ENCODE measurements at places on chromosomes 4 and X. TPM values are rescaled to one million over a fixed set of nuclear protein-coding genes. Genes with fewer than 3 reads are reported as not detected.

GRCh38 chr4:2755821-2756690 lies at the start of gene TNIP2:
TSS of gene TNIP2 (minus strand) at chr4:2756336. CDS start at chr4:2756289, 47 bp downstream.
- peak; percentile 92 for DNase-seq

- DNase-seq = no peak
These were observed 253.6 kb downstream of the CBLL2 start for GRCh38 chrX:22526339-22526738.

- DNase-seq = no peak
These were observed 8.9 kb upstream of the GSX2 start for GRCh38 chr4:54090804-54091623.

DNA sequence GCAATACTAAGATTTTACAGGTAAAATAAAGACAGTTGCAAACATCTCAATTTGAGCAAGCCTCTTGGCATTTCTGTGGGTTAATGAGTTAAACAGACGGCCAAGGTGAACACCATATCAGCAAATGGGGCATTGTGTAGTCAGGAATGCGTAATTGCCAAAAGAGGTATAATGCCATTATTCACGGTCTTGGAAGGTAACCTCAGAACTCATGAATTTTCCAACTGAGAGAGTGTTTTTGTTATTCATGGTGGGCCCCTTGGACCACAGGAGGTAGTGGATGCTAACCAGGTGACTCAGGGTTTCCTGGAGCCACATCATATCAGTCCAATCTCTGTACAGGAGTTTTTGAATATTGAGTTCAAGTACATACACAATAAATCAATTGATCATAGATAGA lies 368.0 kb upstream of the TECRL start:
- DNase-seq = no peak

DNA sequence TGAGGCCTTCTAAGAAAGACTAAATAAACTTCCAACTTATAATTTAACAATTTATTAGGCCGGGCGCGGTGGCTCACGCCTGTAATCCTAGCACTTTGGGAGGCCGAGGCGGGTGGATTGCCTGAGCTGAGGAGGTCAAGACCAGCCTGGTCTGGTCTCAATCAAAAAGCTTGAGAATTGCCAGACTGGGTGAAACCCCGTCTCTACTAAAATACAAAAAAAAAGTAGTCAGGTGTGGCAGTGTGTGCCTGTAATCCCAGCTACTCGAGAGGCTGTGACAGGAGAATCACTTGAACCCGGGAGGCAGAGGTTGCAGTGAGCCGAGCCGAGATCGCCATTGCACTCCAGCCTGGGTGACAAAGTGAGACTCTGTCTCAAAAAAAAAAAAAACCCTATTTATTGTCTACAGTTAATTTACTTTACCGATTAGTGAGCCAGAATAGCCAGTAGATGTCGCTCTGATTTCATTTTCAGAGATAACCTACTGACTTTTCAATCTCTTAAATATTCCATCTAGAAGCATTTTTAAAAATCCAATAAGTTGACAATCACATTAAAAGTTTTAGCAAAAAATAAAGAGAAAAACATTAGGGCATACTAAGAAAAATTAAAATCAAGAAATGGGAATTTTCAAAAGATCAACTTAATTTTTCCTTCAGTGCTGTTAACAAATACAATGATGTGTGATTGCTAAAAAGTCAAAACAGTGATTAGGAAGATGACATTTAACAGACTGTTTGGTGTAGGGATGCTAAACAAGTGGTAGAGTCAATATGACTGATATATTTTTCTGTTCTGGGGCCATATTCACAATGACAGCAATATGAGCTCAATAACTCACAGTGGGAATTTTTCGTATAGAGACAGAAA lies 4.3 kb upstream of the SHROOM3 start:
- DNase-seq = no peak

DNA sequence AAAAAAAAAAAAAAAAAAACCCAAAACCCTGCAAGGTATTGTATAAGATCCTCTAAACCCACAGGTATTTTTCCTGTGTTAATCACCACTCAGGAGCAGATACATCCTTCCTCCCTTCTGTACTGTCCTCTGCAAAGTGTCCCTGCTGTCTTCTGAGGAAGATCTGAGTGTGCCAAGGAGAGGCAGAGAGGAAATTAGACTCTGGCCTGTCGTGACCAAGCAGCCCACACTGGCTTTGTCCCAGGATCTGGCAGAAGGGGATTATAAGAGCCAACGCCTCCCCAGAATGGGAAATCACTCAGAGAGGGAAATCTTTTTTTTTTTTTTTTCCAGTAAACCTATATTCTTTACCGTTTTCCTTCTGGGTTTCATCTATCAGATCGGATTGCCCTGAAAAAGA lies 39.6 kb downstream of the PTCHD1 start:
- DNase-seq = no peak

GRCh38 chr4:189533603-189534002 lies 407.1 kb upstream of the FRG1 start:
- no peak for DNase-seq

DNA sequence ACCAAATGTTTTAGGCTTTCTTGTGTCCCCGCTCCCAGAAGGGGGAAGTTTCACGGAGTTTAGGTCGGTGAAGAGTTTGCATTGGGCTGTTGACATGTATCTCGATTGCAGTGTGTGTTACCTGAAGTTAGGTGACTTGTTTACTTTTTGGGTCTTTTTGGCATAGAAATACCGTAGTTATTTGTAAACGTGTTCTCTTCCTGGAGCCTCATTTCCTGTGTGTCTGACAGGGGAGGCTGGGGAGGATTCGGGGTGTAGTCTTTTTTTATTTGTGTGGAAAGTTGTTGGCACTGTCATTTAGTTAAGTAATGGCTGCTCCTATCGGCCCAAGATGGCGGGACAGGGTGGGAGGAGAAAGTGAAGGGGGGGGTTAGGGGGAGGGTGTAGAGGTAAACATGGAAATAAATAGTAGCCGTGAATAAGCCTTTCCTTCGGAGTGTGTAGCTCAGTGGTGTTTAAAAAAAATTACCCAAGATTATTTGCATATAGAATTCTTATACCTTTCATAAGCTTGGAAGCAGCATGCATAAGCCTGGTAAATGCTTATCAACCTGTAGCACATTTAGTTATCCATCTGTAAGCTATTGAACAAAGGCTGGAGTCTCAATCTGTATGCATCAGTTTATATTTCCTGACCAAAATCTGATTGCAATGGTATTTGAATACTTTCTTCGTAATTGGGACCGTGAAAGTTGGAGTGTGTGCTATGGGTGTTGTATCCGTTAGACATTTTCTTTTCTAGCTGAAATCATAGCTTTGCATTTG lies 1.6 kb downstream of the KDM6A start:
- no peak for DNase-seq

DNA sequence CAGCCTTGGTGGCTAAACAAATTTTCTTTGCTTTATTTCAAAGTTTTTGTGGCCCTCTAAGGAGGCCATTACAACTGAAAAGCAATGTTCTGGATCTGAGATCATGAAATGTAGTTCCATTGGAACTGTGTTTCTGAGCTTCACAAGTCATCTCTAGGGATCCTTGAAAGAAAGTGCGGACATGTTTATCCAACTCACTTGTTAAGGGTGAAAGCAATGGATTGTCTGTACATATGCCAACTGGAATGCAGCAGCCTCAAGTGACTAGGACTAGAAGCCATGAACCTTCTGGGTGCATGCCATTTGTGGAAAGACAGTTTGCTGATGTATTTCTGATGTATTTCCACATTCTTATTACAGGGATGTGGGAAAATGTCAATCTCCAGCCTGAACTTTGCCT lies 36.7 kb upstream of the KLHL13 start:
- no peak for DNase-seq

The ADH1C gene
- total RNA-seq = 76.4 TPM

The NWD2 gene
- not detected for total RNA-seq

The ERVMER34-1 gene
- not detected for total RNA-seq

The CACNA1F gene
- 1.7 TPM for total RNA-seq

The TREX2 gene
- 1.1 TPM for total RNA-seq

The ZGRF1 gene
- total RNA-seq = 7.7 TPM

The CCDC160 gene
- total RNA-seq = not detected

The TNIP3 gene
- total RNA-seq = not detected

The DDX60 gene
- total RNA-seq = 14.9 TPM

Measured in Peyer's patch (tissue), 4 donors.